ENCODE measurements at places on chromosomes 1 and 21. TPM values are rescaled to one million over a fixed set of nuclear protein-coding genes. Genes with fewer than 3 reads are reported as not detected.

DNA sequence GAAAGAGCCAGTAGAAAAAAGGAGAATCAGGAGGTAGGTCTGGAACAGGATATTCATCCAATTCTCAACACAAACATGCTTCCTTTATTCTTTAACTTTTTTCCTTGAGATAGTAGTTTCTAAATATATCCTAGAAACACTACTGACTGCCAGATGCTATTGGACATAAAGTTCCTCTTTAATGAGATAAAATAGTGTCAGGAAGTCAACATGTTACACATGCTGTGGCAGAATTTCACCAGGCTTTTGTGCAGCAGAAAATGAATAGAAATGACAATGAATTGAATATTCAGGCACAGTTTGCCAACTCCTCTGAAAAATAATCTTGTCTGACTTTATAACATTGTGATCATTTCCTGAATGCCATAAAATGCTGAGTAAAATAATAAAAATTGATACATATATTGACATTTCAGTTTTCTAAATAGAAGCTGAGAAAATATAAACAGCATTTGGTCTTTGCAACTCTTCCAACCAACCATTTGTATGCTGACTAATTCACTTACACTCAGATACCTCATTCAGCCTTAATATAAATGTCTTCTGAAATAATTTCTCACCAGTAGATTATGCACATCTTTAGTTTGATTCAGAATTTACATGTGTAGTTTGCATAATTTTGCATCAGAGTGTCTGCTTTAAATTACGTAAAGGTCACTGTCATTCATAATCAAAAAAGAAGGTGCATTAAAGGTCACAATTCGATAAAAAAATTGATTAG lies 486.1 kb upstream of the ADGRL2 start:
- no peak for DNase-seq

DNA sequence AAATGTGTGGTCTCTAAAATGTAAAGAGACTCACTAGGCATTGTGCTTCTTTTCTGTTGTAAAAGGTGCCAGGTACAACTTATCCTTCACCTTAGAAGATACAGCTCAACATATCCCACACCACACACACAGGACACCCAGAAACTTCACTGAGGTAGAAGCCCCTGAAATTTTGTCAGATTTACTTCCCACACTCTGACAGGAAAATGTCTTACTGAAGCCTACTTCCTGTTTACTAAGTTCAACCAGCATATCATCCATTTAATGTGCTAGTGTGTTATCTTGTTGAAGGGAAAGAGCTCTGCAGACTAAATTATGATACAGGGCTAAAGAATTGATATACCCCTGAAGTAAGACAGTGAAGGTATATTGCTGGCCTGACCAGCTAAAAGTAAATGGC lies 39.9 kb upstream of the INSL5 start:
- DNase-seq = no peak

DNA sequence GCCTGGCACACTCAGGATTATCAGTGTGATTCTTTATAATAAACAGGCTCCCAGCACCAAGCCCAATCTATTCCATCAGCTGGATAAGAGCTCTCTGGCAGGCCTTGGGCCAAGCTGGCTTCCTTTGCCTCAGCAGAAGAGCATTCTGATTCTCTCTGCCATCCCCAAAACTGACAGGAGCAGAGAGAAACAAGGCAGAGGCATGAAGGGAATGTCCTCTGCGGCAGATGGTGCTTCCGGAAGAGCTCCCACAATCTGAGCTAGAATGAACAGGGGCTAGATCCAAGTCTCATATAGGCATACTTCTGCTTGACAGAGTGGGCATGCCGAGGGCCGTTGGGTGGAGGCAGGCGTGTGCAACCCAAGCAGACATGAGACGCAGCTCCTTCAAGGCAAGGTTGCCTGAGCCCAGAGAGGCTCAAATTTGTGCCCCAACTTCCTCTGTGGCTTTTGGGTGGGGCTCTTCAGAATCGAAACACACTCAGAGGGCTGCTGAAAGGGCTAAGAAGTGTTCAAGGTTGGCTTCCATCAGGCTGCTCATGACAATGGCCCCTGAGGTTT lies 4.0 kb downstream of the CAPN2 start:
- DNase-seq = peak; percentile 53

DNA sequence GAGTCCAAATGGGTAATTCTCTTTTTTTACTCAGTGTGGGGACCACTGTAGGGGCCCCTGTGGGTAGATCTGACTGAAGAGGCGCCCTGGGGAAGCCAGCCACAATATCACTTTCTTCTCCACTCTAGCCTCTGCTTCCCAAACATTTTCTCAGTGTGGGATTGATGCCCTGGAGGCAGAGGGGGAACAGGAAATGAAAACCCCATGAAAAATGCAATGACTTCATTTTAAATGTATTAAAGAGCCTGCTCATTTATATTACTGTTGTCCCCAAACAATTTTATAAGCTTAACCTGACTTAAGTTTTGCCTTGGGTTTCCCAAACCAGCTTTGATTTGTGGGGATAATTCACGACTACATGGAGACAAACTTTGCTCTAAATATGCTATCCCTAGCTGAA lies 181.9 kb downstream of the C1orf94 start:
- DNase-seq = no peak

OR2T33 gene
- not detected for total RNA-seq

DNA sequence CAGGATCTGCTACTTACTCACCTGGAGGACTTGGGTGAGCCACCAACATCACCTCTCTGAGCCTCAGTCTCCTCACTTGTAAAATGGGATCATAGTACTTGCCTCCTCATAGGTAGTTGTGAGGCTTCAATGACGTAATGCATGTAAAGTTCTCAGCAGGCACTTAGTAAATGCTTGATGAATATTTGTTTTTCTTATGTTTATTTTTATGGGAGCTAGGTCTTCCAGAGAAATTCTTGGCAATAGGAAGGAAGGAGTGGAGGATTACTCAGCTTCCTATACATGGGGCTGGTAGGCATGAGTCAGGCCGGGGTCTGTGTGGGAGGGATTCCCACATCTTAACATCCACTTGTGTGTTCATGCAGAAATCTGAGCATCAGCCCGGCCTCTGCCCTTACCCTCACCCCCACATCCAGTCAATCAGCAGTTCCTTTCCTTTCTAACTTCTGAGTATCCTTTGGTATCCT lies 95.4 kb upstream of the USP24 start:
- no peak for DNase-seq

DNA sequence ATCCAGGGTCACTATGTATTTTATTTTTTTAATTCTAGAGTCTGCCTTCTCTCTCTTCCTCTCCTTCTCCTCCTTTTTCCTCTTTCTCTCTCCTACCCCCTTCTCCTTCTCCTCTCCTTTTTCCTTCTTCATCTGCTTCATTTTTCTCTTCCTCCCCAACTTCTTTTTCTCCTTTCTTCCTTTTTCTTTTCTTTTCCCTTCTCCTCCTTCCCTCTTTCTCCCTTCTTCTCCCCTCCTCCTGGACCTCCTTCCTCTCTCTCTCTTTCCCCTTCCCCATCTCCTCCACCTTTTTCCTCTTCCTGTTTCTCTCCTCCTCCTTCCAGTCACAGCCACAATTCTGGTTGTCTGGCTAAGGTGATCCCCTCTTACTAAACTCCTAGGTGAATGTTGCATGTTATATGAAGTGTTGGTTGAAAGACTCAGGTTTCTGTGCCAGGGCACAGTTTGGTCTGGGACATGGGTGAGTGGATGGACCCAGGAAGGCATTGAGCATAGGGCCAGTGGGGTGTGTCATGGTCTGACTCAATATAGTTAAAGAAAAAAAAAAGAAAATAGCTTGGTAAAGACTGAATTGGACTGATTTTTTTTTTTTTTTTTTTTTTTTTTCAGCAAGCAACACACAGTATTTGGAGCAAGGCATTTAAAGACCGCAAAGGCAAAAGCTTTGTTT lies 266.9 kb downstream of the TGFB2 start:
- DNase-seq = no peak

DNA sequence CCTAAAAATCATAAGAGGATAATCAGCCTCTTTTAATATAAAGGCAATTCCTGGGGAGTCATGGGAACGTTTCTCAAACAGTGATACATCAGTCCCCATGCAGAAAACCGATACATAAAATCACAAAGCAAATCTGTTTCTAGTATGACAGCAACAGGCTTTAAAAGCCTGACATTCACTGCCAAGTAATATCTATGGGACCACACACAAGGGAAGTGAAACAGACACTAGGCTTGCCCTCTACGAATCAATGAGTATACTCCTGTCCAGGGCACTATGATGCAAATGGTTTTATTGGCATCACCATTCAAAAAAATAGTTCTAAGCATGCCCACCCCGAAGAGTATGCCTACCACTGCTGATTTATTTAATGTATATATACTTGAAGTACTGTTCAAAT lies 54.4 kb downstream of the TIAM1 start:
- DNase-seq = no peak

DNA sequence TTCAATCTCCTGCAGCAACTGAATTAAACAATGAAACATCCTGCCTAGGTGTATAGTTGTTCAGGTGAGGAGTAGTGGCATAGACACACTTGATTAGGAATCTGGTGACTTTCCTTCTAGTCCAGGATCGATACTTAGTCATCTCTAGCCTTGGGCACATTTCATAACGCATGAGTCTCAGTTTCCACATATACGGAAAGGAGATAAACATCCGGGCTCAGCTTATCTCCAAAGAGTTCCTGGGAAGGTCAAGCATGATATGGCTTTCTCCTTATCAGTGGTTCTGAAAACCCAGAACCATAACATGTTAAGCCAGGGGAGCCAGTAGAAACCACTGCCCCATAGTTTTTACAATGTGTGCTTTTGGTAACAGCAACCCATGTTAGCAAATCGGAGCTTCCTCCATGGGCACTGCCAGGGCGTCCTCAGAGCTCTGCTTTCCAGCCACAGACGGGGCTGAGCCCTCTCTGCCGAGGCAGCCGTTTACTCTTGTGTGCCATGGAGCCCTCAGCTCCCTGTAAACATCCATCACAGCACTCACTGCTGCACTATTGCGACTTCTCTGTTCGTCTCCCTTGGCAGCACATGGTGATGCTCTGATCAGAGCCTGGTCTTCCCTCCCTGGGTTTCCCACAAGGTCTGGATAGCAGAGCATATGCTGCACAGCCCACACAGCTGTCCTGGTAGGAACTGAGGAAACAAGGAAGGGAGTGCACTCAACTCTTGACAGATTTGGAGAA lies 34.6 kb downstream of the RUNX1 start:
- no peak for DNase-seq

- DNase-seq = no peak
Measured at GRCh38 chr1:207321790-207322645, 540 bp downstream of the CD55 start.
